ENCODE measurements at places on chromosomes 4 and X. TPM values are rescaled to one million over a fixed set of nuclear protein-coding genes. Genes with fewer than 3 reads are reported as not detected.

RAB40A gene
- not detected for total RNA-seq

KLB gene
- total RNA-seq: not detected

LCORL gene
- total RNA-seq: 10.3 TPM

FAM184B gene
- 0.54 TPM for total RNA-seq

REELD1 gene
- not detected for total RNA-seq

SOD3 gene
- 12.0 TPM for total RNA-seq

HPRT1 gene
- total RNA-seq: 20.6 TPM

FGF5 gene
- 2.1 TPM for total RNA-seq

S100P gene
- total RNA-seq: not detected

UGDH gene
- 111 TPM for total RNA-seq

FBXL5 gene
- 75.8 TPM for total RNA-seq

CT45A3 gene
- total RNA-seq: not detected

HTN3 gene
- not detected for total RNA-seq

ANXA10 gene
- not detected for total RNA-seq

DCAF12L1 gene
- total RNA-seq: not detected

All from astrocyte (in vitro differentiated cells and primary cell).